ENCODE measurements at places on chromosomes 5 and 9.

DNA sequence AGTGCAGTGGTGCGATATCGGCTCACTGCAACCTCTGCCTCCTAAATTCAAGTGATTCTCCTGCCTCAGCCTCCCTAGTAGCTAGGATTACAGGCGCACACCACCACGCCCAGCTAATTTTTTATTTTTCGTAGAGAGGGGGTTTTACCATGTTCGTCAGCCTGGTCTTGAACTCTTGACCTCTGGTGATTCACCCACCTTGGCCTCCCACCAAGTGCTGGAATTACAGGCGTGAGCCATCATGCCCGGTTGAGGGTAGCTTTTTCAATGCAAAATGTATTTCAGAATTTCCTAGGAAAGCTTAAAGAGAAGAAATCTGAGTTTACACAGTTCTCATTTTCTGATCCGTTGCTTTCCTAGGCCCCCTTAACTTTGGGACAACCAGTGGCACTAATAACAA lies 15.7 kb downstream of the BDP1 start:
- peak; percentile 15 for DNase-seq

- DNase-seq: peak; percentile 47
These were observed 235.5 kb upstream of the ACTBL2 start for GRCh38 chr5:57718155-57718554.

DNA sequence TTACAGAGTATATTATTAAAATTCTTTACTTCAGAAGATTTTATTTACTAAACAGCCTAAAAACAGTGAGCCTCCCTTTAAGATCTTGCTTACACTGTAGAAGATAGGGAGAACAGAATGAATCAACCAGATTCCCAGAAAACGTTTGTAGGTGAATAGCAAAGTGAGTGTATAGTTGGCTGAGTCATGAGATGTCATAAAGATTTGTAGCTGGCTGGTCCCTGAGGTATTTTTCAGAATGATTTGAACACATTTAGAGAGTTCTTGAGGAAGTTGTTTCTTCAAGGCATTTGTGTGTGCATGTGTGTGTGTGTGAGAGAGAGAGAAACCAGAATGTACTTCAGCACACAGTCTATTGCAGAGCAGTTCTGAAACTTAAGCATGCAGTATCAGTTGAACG lies 159.4 kb upstream of the PRR16 start:
- DNase-seq: peak; percentile 62

- no peak for DNase-seq
These were observed 20.3 kb upstream of the RNF180 start for GRCh38 chr5:64145216-64145895.

GRCh38 chr9:109652971-109653370 lies 127.0 kb upstream of the PALM2AKAP2 start:
- peak; percentile 54 for DNase-seq

GRCh38 chr5:158471535-158471924 lies 612.6 kb upstream of the CLINT1 start:
- no peak for DNase-seq

- DNase-seq: no peak
These were observed 84.4 kb upstream of the HSPA9 start for GRCh38 chr5:138659561-138659960.

DNA sequence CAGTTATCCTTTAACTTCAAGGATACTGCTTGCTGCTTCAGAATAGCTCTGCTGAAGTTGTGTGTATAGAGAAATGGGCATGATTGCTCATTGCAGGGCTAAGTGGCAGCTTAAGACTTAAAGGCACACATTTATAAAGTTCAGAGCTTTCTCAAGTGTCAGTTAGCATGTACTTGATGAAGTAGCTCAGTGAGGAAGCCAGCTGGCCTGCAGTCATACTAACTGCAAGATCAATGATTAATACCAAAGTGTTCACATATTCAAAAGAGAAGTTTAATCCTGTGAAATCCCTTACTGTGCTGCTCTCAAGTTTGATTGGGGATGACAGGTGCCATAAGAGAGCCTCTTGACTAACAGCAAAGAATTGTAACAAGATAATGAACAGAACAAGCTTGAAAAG lies 483.4 kb upstream of the NUDT12 start:
- DNase-seq: no peak

- no peak for DNase-seq
These were observed 11.6 kb downstream of the WHRN start for GRCh38 chr9:114493521-114494184.

- no peak for DNase-seq
These were observed 491.7 kb upstream of the FAM174A start for GRCh38 chr5:100043475-100043874.

DNA sequence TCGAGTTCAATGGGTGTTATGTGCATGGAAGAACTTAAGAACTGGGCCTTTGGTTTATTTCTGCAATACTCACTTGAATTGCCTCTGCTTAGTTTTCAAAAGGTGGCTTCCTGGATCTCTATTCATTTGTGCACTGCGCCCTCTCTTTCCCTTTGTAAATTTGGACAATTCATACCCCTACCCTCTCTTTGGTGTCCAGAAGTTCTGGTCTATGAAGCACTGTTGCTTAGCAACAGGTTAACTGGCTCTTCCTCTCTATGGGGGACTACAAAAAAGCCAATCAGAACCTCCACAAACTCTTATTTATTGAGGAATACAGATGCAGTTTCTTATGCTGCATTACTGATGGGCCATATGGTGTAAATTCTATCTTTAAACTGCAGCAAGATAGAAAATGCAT lies 13.5 kb upstream of the FAM120A start:
- no peak for DNase-seq

DNA sequence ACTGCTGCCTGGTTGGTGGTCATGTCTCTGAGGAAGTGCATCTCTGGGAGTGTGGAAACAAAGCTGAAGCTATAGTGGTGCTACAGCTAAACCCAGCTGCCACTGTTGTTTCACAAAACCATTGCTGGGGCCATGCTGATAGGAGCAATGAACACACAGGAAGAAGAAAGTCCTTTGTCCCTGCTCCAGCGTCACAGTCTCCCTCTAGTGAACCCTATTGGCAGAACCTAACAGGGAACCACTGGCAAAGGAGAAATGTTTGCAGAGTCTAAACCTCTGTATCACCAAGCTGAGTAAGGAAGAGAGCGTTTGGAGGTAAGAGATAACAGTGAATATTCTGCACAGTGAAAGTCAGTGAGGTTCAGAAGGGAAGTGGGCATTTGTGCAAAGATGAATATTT lies 244.0 kb downstream of the YTHDC2 start:
- no peak for DNase-seq

DNA sequence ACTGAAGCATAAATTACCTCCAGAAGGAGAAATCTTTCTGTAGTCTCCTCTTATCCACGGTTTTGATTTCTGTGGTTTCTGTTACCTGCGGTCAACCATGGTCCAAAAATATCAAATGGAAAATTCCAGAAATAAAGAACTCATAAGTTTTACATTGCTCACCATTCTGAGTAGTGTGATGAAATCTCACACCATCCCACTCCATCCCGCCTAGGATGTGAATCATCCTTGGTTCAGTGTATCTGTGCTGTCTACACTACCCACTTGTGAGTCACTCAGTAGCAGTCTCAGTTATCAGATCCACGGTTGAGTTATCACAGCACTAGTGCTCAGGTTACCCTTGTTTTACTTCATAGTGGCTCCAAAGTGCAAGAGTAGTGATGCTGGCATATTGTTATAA lies 371.2 kb downstream of the NFIB start:
- peak; percentile 93 for DNase-seq

DNA sequence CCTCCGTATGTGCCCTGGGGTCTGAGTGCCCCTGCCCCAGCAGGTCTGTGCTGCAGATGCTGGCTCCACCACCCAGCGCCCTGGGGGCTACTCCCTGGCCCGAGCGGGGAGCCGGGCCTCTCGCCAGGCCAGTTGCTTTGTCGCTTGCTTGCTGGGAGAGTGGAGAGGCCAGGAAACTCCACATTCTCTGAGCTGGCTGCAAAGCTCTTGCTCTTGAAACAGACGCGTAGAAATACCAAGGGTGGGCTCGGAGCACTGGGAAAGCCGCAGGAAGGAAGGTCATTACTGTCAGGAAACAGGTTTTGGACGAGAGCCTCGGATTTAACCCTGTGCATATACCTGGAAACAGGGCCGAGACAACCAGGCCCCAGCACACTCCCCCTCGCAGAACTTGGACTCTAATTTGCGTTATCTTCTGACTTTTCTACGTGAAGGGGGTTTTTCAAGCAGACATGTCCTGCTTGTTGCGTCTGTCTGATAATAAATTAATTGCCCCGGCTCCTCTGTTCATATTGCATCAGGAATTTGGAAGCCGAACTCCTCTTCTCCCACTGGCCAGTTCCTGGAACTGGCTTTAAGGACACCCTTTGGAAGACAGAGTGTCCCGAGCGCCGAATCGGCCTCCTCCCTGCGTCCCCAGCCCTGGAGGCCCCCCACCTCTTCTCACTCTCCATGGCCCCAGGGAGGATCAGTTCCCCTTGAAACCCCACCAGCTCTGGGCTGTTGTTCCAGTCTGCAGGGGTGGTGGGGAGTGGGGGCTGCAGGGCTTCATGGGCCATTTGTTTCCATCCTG lies 11.2 kb downstream of the ADAMTSL2 start:
- DNase-seq: no peak

DNA sequence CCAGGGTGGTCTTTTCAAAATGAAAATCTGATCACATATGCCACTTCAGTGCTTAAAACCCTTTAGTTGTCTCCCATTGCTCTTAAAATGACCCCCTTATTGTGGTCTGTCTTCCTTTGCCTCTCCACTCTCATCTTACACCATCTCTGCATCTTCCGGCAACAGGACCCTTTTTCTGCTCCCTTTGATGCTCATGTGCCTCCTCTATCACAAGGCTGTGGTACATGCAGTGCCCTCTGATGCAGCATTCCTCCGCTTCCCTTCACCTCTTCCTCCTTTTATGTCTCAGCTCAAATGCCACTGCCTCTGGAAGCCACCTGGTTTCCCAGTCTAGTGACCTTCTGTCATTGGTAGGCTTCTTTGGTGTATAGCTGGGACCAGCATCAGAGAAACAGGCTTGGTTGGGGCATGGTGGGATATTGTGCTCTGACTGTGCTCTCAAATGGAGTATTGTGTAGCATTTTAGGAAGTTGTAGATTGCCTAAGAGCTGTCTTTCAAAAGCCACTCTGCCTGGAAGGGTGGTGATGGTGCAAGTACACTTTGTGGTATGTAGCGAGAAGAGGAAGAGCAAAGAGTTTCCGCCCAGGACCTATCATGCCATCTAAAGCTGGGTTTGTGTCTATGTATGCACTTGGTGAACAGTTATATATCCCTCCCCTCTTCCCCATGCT lies 28.1 kb downstream of the ARHGAP26 start:
- no peak for DNase-seq

Measured in stromal cell of bone marrow (primary cell).